ENCODE measurements at places on chromosomes 2 and 18. TPM values are rescaled to one million over a fixed set of nuclear protein-coding genes. Genes with fewer than 3 reads are reported as not detected.

DNA sequence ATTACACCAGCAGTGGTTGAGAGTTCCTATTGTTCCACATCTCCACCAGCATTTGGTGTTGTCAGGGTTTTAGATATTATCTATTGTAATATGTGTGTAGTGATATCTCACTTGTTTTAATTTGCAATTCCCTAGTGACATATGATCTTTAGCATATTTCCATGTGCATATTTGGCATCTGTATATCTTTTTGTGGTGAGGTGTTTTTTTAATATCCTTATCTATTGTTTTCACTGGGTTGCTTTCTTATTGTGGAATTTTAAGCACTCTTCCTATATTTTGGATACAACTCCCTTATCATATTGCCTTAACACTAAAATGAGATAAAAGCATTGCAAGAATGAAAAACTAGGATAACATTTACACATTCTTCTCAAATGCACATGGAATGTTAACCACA is 453.9 kb upstream of the FSIP2 start:
- H3K27me3 ChIP-seq = no peaks in the 10 kb centered on the region
- no peak overlapping the region for H3K27ac ChIP-seq
- no peaks in the 10 kb centered on the region for H3K4me1 ChIP-seq
- no peak overlapping the region for H3K4me3 ChIP-seq

- no peak for DNase-seq
- H3K27me3 ChIP-seq = no peaks in the 10 kb centered on the region
- H3K4me1 ChIP-seq = peaks cover 51% of the 10 kb centered on the region
- no peak overlapping the region for H3K4me3 ChIP-seq
Observed at GRCh38 chr2:168480356-168480755, 24.3 kb downstream of the CERS6 start.

DNA sequence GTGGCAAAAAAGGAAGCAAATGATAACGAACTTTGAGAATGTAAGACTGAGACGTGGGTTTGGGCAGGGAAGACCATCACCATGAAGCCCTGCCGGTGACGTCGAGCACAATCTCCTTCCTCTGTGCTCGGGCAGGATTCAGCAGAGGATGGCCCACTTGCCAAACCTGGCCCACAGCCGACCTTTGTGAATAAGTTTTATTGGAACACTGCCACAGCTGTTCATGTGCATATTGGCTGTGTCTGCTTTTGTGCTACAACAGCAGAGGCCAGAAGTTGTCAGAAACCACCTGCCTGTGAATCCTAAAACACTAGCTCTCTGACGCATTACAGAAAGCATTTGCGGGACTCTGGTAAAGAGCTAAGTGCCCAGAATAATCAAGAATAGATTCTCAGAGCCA is 223.9 kb downstream of the MYT1L start:
- no peaks in the 10 kb centered on the region for H3K36me3 ChIP-seq
- no peak for DNase-seq
- peaks cover 6% of the 10 kb centered on the region for H3K27me3 ChIP-seq

DNA sequence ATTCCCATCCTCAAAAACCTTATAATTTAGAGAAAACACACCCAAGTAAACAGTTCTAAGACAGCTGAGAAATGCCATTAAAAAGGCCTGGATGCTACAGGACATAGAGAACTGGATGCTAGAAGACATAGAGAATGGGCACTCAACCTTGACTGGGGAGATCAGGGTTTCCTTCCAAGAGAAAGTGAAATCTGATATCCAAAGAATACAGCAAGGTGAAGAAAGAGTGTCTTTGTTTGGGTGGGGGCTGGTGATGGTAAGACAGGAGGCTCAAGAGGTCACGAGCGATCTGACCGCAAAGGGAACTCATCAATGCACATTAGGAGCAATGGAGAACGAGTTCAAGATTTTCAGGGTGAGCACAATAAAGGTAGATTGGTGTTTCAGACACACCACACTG is 31.6 kb downstream of the EPB41L3 start:
- no peaks in the 10 kb centered on the region for H3K36me3 ChIP-seq
- no peak overlapping the region for H3K27ac ChIP-seq
- H3K4me3 ChIP-seq = no peak overlapping the region
- peaks cover 12% of the 10 kb centered on the region for H3K4me1 ChIP-seq
- H3K27me3 ChIP-seq = peaks cover 4% of the 10 kb centered on the region
- DNase-seq = no peak

DNA sequence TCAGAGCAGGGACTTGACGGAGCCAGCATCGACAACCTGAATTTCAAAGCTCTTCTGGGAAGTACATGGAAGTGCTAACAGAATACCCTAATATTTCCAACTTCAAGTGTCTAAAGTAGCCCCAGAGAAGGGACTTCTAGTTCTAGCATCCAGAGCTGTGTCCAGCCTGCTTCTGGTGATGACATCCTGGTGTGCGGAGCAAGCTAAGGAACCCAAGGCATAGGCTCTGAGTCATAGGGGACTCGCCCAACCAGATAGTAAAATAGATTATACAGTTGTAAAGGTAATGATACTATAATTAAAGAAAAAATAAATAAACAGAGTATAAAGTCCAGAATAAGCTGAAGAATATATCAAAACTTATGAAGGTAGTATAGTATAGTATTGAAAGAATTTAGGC is 108.1 kb upstream of the SERPINE2 start:
- no peak for DNase-seq
- H3K36me3 ChIP-seq = no peaks in the 10 kb centered on the region
- H3K4me1 ChIP-seq = no peaks in the 10 kb centered on the region
- no peak overlapping the region for H3K4me3 ChIP-seq
- H3K27ac ChIP-seq = no peak overlapping the region

DNA sequence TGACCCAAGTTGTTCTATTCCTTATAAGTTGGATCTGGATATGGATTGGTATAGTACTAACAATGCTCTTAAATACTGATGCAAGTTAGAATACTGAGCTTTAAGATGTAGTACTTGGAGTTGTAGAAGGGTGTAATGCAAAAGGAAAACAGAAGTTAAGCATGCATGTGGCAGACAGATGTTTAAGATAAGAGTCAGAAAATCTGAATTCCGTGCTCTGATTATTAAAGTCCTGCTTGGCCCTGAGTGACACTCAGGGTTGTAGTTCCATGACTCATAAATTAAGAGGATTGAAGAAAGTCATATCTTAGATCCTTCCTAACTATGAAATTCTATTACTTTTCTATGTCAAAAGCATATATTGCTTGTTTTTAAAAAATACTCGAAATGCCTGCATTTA is 250.6 kb downstream of the RPRM start:
- H3K27me3 ChIP-seq = no peaks in the 10 kb centered on the region
- H3K27ac ChIP-seq = no peak overlapping the region

- no peak overlapping the region for H3K27ac ChIP-seq
- no peaks in the 10 kb centered on the region for H3K27me3 ChIP-seq
- H3K4me1 ChIP-seq = no peaks in the 10 kb centered on the region
Observed at GRCh38 chr2:17058772-17059402, 393.3 kb upstream of the CYRIA start.

DNA sequence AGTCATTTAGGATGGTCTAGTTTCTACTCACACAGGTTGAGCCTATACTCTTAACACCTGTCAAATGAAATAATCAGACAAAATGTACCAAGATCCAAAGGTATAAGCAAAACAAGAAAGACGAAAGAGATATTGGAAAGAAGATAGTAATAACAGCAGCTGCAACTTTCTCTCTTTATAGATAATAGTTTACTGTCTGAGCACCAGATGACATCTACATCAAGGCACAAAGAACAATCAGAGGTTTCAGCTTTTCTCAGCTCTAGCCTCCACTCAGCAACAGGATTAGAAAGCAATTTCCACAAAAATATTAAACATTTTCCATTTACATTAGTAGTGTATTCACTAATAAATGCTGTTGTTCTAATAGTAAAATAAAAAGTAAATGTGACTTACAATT is 66.3 kb downstream of the RTTN start:
- no peaks in the 10 kb centered on the region for H3K27me3 ChIP-seq
- DNase-seq = no peak
- no peak overlapping the region for H3K4me3 ChIP-seq
- H3K4me1 ChIP-seq = no peaks in the 10 kb centered on the region
- no peak overlapping the region for H3K27ac ChIP-seq

GRCh38 chr2:234620018-234620417 is 123.1 kb upstream of the ARL4C start:
- H3K4me1 ChIP-seq = peaks cover 6% of the 10 kb centered on the region
- peaks cover 9% of the 10 kb centered on the region for H3K27me3 ChIP-seq
- H3K4me3 ChIP-seq = no peak overlapping the region
- no peaks in the 10 kb centered on the region for H3K36me3 ChIP-seq

DNA sequence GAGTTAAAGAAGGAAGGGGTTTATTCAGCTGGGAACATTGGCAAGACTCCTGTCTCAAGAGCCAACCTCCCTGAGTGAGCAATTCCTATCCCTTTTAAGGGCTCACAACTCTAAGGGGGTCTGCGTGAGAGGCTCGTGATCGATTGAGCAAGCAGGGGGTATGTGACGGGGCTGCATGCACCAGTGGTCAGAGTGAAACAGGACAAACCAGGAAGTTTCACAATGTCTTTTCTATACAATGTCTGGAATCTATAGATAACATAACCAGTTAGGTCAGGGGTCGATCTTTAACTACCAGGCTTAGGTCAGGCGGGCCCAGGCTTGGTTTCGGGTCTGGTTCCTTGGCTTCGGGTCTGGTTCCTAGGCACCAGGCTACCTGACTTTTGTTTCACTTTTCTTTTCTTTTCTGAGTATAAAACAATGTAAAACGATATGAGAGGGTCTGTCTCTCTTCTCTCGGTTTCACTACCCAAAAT is 30.1 kb upstream of the LIPG start:
- no peak overlapping the region for H3K27ac ChIP-seq
- peaks cover 12% of the 10 kb centered on the region for H3K27me3 ChIP-seq
- no peak overlapping the region for H3K4me3 ChIP-seq
- H3K4me1 ChIP-seq = no peaks in the 10 kb centered on the region

DNA sequence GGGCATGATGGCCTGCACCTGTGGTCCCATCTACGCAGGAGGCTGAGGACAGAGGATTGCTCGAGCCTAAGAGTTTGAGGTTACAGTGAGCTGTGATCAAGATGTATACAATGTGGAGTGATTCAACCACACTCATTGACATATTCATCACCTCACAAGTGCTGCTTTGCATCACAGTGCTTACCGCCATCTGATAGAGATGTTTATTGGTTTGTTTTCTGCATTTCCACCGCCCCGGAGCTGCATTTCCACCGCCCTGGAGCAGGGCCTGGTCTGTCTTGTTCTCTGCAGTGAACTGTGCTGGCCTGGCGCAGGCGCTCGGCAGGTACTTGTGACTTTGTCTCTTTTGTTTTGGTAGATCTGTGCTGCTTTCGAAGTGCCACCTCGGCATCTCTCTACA is 96.0 kb downstream of the SMAD7 start:
- peaks cover 7% of the 10 kb centered on the region for H3K36me3 ChIP-seq
- H3K4me1 ChIP-seq = peaks cover 9% of the 10 kb centered on the region
- DNase-seq = no peak
- no peak overlapping the region for H3K27ac ChIP-seq
- H3K4me3 ChIP-seq = no peak overlapping the region
- no peaks in the 10 kb centered on the region for H3K27me3 ChIP-seq

- H3K4me3 ChIP-seq = no peak overlapping the region
- H3K27ac ChIP-seq = no peak overlapping the region
- no peaks in the 10 kb centered on the region for H3K27me3 ChIP-seq
- H3K4me1 ChIP-seq = peaks cover 5% of the 10 kb centered on the region
- no peak for DNase-seq
- peaks cover 21% of the 10 kb centered on the region for H3K36me3 ChIP-seq
Observed at GRCh38 chr2:174568425-174568824, 29.2 kb downstream of the WIPF1 start.

GRCh38 chr2:121289271-121289670 is 4.3 kb upstream of the TFCP2L1 start:
- no peak overlapping the region for H3K27ac ChIP-seq
- DNase-seq = no peak
- peaks cover 4% of the 10 kb centered on the region for H3K4me1 ChIP-seq
- no peak overlapping the region for H3K4me3 ChIP-seq

- peaks cover 13% of the 10 kb centered on the region for H3K27me3 ChIP-seq
- no peaks in the 10 kb centered on the region for H3K36me3 ChIP-seq
- no peaks in the 10 kb centered on the region for H3K4me1 ChIP-seq
Observed at GRCh38 chr18:3952031-3952430, 502.1 kb downstream of the TGIF1 start.

DNA sequence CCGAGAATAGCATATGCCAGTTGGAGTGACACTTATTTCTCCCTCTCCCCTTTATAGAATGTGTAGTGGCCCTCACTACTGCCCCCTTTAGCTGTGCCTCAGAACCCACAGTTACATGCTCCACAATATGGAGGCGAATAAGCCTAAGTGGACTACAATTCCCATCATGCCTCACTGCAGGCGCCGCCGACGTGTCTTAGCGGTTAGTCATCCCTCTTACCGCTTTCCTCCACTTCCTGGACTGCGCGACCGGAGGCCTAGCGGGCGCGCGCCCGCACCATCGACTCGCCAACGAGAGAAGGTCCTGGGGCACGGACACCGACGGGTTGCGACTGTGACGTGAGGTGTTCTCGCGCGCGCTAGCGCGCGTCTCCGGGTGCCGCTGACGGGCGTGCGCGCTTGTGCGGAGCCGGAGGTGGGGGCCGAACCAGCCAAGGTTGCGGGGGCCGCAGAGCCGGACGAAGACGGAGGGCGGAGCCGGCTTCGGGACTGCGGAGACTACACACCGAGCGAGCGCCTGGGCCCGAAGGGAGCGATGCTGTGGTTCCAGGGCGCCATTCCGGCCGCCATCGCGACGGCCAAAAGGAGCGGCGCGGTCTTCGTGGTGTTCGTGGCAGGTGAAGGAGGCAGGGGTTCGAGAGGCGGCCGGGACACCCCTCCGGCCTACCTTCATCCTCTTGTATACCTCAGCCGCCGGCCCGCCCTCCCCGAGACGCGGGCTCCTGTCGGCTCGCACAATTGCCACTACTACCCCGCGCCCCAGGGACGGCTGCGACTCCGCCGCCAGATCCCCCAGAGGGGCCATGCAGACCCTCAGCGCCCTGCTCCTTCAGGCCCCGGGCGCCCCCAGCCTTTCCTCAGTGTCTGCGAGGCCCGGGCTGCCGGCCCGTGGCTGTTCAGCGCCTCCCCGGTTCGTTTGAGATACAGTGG is at the start of gene UBXN4:
Gene UBXN4, plus strand, starts transcription at position 461 of the 930 bp plus-strand sequence. Its CDS starts 75 bp downstream, at position 536.
- H3K4me1 ChIP-seq = peaks cover 40% of the 10 kb centered on the region
- no peaks in the 10 kb centered on the region for H3K27me3 ChIP-seq
- no peaks in the 10 kb centered on the region for H3K36me3 ChIP-seq
- DNase-seq = peak; percentile 89

GRCh38 chr2:27958711-27959378 is 68.3 kb downstream of the BABAM2 start:
- H3K27me3 ChIP-seq = no peaks in the 10 kb centered on the region
- no peak for DNase-seq
- H3K4me1 ChIP-seq = peaks cover 31% of the 10 kb centered on the region
- H3K4me3 ChIP-seq = no peak overlapping the region

- no peak overlapping the region for H3K27ac ChIP-seq
- peaks cover 5% of the 10 kb centered on the region for H3K4me1 ChIP-seq
- no peaks in the 10 kb centered on the region for H3K27me3 ChIP-seq
- no peak overlapping the region for H3K4me3 ChIP-seq
Observed at GRCh38 chr2:173370198-173370597, 15.5 kb downstream of the CDCA7 start.

The ALLC gene
- not detected for polyA plus RNA-seq

The SERPINB5 gene
- not detected for polyA plus RNA-seq

The TNFAIP6 gene
- not detected for polyA plus RNA-seq

The ZFAND2B gene
- polyA plus RNA-seq = 62.6 TPM

The SRD5A2 gene
- polyA plus RNA-seq = not detected

The MC5R gene
- not detected for polyA plus RNA-seq

The NOSTRIN gene
- polyA plus RNA-seq = not detected

Measured in naive B cell (primary cell).